ENCODE measurements at places on chromosomes 11 and 22.

DNA sequence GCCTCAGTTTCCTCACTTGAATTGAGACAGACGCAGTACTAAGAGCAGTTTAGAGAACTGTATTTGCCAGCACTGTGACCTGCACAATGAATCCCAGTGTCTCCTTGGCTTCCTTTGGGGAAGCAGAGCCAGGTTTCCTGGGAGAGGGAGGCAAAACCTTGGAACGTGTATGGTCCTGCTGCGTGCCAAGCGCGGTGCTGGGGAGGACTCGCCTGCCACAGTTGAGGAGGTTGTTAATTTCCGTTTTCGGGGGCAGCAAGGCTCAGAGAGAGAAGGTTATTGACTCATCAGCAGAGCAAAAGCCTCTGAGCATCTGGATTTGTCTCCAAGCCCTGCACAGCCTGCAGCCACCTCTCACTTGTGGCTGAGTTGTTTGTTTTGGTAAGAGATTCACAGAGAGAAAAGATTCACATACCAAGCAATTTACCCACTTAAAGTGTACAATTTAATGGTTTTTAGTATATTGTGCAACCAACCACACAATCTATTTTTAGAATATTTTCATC is 10.8 kb downstream of the SYT12 start:
- no peak for DNase-seq

GRCh38 chr11:12274056-12274455 is 103.3 kb upstream of the PARVA start:
- DNase-seq: no peak

DNA sequence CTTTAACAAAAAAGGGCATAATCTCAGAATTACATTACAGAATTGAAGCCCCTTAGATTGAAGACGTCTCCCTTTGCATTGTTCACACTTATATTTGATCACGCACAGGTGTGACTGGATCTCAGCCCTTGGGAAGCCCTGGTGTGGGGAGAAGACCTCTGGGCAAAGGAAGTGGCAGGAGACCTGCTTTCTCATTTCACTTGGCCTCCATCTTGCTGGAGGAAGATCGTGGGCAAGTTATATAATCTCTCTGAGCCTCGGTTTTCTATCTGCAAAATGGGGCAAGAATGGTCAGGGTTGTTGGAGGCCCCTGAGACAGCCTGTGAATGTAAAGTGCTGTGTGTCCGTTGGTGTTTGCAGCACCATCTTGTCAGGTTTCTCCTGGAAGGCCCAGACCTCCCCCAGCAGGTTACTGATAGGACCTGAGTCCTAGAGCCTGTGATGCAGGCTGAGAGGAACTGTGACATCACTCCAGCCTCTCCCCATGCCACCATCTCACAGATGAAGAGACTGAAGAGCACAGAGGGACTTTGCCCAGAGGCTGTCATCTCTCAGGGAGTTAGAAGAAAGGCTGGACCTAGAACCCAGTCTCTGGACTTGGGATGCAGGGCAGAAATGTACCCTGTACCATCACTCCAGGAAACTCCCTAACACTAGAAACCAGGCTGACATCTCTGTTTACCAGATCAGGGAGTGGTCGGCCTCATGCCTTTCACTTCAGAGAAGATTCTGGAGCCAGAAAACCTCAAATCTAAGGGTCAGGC is 1.1 kb upstream of the APOA1 start:
- no peak for DNase-seq

- no peak for DNase-seq
These were observed 252.3 kb downstream of the KIRREL3 start for GRCh38 chr11:126748100-126748791.

GRCh38 chr22:45227645-45228400 is 12.9 kb downstream of the KIAA0930 start:
- no peak for DNase-seq

DNA sequence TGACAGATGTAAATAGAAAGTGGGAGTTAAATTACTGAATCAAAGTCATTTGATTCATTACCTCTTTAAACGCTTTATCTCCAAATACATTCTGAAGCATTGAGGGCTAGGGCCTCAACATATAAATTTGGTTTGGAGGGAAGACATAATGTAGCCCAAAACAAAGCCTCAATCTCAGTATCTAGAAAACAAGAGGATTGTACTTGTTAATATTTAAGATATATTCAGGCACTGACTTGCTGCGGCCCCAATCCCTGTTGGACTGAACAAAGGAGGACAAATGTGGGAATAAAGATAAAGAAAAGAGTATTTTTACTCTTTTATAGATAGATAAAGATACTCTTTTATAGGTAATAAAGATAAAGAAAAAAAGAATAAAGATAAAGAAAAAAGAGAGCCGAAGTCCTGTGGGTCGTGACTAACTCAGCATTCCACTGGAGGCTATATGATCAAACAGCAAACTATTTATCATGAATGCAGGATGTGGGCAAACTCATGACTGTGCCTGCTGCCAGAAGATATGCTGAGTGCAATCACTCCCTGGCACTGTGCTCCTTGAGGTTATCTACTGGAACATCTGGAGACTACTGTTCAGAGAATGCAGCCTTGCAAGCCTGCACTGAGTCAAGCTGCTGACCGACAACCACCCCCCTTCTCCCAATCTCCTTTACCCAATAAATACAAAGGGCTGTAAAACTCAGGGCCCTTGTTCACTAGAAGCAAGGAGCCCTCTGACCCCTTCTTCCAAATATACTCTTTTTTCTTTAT is 6.9 kb downstream of the OR10V1 start:
- DNase-seq: no peak

DNA sequence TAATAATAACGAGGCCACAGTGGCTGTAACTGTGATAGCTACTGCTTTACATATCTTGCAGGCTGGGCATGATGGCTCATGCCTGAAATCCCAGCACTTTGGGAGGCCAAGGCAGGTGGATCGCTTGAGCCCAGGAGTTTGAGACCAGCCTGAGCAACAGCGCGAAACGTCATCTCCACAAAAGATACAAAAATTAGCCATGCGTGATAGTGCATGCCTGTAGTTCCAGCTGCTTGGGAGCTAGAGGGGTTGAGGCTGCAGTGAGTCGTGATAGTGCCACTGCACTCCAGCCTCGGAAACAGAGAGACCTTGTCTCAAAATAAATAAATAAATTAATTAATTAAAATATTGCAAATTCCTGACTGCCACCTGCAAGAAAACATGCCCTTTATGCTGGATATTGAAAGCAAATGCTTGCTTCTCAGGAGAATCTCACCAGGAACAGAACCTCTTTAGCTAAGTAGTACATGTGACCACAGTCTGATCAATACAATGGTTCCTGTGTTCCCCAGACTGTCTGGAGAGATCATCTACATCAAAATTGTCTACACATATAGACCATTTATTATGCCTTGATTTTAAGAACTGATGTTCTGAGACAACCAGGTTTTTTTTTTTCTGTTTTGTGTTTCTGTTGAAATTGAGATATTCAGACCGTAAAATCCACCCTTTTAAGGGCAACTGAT is 6.3 kb downstream of the ZBTB3 start:
- DNase-seq: no peak

DNA sequence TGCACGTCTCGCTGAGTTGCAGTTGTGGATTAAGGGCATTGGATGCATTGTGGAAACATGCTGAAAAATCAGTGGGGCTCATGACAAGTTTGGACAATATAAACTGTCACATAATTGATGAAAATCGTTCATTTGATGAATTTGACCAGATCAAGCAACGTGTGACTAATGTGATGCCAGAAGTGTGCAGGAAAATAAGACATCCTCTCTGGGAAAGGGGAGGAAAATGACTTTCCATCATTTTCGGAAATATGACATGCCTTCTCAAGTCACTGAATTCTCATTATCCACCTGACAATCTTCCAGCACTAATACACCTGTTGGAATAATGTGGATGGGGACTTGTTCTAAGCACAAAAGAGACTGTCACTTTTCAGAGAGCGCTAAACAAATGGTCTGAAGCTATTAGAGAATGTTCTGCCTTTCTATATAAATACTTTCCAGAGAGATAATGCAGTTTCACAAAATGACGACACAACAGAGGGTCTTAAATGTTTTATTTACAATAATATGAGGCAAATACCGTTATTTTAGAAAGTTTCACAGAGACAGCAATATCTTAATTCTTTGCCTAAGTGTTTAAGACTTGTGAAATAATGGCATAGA is 1741.9 kb upstream of the RAG2 start:
- DNase-seq: no peak

GRCh38 chr22:16838073-16838472 is 12.9 kb upstream of the XKR3 start:
- no peak for DNase-seq

DNA sequence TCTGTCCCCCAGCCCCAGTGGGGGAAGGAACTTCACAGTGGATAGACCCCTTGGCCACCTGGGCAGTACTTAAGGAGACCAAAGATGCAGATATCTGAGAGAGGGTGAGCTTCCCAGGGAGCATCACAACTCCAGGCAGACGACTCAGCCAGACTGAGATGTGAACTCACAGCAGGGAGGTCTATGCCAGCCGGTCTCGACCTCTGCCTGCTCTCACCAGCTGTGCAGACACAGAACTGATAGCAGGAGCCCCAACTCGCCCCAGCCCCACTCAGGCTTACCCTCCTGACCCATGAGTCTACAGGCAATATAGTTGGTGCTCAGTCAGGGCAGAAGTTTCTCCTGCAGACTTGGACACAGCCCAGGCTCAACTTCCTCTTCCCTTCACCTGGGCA is 29.7 kb upstream of the ACCSL start:
- DNase-seq: no peak

- DNase-seq: no peak
These were observed 27.2 kb downstream of the MMP10 start for GRCh38 chr11:102753267-102753666.

DNA sequence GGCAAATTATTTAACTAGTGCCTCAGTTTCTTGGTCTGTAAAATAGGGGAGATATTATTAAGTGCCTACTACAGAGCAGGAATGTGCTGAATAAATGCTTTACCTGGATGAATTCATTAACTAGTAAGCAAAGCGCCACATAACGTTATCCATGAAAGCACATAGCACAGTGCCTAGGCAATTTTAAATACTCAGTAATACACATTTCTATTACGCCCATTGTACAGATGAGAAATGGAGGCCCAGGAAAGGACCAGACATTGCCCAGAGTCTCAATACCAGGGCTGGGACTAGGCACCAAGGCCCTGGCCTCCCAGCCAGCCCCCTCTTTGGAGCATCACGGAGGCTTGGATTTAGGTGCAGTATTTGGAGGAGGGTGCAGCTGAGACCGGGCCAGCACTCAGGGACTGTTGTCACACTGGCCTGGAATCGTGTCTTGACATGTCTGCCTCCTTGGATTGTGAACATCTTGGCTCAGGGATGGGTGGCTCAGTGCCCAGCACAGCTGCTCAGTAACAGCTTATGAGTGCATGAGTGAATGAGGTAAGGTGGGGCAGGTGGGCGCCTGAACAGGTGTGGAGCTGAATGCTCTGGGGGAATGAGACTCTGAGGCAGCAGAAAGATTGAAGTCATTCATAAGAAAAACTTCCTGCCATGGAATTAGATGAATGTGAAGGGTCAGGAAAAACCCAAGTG is 42.1 kb upstream of the TPBGL start:
- DNase-seq: no peak

DNA sequence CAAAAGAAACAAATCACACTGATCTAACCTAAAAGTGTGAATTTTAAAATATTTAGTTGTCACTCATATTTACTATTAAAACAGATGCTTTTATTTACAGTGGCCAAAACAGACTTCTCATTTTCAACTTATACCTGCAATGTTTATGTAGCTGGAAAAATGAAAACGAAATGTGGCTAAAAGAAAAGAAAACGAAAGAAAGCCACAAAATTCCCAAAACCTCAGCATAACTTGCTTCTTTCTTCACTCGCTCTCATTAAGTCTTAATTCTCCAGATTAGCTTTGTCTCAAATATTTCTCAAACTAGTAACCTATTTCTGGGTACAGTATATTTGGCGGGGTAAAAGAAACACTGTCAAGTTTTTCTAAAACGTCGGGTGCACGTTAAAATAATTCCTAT is 693 bp downstream of the CSTF3 start:
- no peak for DNase-seq

DNA sequence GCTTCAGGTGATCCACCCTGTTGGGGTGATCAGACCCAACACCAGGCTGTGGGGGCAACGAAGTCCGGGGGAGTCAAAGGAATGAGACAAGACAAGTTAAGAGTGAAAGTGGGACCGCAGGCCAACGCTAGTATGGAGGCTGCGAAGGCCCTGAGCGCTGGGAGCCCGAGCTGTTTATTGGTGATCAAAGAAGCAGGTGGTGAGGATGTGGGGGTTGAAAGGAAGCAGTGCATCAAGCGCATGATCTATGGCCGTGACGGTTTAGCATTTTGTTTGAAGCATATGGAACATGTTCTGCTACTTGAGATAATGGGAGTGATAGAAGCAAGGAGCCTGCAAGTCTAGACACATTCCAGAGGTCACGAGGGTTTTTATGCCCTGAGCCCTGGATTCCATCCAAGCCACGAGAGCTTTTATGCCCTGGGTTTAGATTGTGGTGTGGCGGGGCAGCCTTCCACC is 49.5 kb downstream of the MCHR1 start:
- DNase-seq: peak; percentile 31

DNA sequence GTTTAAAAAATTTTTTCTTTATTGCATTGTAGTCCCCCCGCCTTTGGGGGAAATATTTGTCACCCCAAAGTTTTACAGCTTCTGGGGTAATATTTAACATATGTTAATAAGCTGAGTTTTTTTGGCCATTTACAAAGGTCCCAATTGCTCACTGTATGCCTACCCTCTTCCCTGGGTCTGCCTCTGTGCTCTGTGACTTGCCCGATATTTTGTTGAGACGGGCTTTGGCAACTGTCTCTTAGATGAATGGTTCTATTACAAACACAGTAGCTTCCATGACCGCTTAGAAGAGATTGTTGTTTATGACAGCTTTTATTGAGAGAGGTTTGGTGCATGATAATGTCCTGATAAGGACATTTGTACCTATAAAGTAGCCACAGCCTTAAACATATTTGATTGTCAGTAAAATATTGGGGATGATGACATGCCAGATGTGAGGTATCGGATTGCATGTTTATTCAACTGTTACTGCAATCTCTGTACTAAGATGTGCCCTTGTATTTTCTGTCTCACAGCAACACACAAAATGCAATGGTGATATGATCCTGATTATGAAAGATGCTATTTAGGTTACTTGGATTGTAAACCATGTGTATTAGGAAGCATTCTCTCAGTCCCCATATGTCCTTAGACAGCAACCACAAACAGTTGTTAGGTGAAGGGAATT is 103.1 kb downstream of the TEAD1 start:
- DNase-seq: no peak

- no peak for DNase-seq
These were observed 745 bp downstream of the C22orf39 start for GRCh38 chr22:19446603-19447329.
